ENCODE measurements at places on chromosomes 12 and 14.

DNA sequence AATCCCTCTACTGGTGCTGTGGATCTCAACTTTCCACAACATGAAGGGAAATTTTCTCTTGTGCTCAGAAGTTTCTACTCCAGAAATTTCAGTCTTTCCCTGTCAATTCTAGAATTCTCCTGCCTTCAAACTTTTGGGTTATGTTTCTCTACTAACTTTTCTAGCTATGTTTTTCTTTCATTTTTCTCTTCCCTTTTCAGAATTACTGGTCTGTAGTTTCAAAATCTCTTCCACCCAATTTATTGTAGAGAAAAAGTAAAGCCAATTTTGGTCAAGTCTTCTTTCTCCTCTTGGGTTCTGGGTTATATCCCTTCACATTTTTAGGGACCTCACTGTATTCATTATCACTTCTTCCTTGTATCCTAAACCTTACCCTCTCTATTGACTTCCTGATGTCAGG is 18.9 kb downstream of the CNTN1 start:
- no peak for DNase-seq

GRCh38 chr14:28751467-28752058 is 15.0 kb upstream of the FOXG1 start:
- DNase-seq, result peak; percentile 51

DNA sequence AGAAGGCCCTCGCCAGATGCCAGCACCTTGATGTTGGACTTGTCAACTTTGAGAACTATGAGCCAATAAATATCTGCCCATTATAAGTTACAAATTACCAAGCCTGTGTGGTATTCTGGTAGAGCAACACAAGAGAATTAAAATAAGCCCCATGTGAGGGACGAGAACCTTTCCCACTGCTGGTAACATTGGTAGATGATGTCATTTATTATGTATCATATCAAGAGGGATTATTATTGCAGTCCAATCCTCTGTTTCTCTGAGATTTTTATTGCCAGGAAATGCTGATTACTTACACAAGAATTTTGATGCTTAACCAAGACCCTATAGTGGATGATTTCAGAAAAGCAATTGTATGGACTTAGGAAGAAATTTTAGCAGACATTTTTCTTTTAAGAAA is 40.3 kb upstream of the SLC24A4 start:
- DNase-seq, result no peak

- no peak for DNase-seq
Observed at GRCh38 chr12:906062-906585, 43.4 kb downstream of the RAD52 start.

DNA sequence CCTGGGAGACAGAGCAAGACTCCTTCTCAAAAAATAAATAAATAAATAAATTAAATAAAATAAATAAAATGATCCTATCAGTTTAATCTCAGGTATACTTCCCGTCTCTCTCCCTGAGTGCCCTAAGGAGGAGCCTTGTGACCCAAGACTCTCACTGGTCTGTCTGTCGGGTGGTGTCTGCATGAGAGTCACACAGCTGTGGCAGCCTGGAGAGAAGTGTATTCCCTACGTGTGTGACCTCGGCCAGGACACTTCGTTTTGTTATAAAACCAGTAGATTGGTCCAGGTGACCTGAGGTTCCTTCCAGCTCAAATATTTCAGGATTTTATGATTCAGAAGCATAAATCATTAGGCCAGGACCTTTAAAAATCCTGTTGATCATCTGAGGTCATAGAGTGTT is 4.8 kb downstream of the SYNE3 start:
- no peak for DNase-seq

DNA sequence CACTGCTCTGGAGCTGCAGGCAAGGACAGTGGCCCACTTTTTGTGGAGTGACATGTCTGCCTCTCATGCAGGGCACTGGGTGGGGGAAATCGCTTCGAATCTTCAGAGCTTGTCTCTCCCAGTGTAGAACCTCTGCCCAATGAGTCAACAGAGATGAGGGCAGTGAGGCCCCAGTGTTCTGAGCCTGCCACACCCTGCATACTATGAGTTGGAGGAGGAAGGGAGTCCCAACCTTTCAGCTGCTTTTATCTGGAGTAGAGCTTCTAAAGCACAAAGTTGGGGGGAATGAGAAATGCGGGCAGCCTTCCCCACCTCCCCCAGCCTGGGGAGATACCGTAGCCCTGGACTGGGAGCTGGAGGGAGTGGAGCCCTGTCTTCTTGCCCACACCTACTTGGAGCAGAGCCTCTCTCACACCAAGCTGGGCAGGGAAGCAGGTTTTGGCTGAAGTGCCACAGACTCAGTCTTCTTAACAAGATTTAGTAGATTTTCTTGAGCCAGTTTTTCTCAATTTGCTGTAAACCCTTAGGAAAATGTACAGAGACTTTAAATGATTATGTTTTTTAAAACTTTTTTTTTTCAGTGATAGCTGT is 159.1 kb downstream of the ADGRD1 start:
- DNase-seq, result no peak

DNA sequence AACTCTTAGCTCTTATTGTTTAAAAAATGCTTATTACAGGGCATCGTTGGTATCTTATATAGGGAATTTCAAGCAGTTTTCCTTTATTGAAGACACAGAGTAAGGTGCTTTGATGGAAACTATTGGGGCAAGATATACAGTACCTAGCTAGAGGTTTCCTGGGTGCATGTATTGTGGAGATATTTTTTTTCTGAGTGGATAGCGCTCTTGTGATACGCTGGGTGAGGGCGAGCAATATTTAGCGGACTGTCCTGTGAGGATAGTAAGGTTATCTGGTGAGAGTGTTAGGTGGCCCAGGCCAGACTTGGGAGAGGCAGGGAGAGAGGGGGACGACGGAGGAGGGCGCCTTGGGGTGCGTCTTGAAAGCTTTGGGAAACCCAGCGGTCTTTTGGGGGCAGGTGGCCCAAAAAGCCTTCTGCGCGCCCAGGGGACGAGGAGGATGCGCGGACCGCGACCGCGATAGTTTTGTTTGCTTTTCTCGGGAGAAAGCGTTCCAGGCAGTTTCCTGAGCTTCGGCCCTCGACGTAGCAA is 596 bp upstream of the BICD1 start:
- no peak for DNase-seq

GRCh38 chr12:53623548-53624385 is 2.4 kb downstream of the ATF7 start:
- DNase-seq, result peak; percentile 28

DNA sequence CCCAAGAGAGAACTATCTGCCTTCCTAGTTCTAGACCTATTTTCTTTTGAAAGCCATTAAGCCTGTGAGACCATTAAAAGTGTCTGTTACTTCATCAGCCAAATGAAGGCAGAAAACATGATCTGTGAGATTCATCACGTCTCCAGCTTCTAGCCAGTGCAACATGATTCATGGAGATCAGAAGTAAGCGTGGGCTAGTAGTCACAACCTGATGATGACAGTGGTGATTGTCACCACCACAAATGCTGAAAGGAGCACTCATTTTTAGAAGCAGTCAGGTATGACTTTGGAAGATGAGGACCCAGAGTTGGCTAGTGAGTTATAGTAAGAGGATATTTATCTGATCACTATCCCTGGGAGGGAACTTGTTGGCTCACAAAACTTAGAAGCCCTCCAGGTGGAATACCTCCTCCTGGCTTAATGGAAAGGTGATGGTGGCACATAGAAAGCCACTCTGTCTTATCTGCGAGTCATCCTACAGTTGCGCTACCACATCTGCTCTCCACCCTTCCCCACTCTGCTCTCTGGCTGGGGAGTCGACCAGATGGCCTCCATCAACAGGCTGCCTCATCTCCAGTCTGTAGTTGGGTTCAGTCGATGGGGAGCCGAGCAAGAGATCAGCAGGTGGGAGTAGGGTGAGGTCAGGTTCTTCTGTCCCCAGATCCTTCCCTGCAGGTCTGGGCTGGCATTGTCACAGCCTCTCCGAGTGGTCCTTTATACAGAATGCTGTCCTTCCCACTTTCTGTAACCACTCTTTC is 317.6 kb upstream of the FKBP4 start:
- DNase-seq, result no peak

DNA sequence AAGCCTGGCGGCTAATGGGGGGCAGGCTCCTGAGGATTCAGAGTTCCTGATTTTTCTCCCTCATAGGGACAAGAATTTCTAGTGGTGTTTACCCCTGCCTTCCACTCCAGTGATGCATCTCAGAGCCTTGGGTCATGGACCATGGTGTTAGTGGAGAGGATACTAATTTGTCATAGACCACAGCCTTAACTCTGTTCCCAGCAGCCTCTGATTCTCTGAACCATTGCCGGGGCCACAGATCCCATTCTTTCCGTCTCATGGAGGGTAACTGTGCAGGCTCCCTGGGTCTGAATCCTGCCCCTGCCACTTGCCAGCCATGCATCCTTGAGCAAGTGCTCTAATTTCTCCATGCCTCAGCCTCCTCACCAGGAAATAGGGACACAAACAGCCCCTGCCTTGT is 55.1 kb downstream of the RPH3A start:
- no peak for DNase-seq

- peak; percentile 33 for DNase-seq
Observed at GRCh38 chr12:94851396-94852028, 152.0 kb downstream of the NDUFA12 start.

DNA sequence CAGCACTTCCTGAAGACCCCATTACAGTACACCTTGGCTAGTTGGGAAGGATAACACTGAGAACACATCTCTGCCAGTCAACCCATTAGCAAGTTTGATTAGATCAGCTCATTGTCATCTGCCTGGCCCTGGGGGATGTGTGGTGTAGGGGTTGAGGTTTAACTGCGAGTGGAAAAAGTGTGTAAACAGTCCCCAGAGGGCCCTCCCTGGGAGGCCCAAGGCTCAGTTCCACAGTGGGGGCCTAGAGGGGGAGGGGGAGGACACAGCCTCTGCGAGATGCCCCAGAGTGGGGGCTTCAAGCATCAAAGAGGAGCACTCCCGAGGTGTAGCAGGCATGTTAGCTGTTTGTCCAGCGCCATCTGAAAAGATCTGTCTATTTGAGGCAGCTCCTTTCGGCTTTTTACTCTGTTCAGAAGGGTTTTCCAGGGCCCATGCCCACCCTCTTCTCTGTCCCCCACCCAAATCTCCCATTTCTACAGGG is 344 bp downstream of the LPAR5 start:
- DNase-seq, result peak; percentile 29

DNA sequence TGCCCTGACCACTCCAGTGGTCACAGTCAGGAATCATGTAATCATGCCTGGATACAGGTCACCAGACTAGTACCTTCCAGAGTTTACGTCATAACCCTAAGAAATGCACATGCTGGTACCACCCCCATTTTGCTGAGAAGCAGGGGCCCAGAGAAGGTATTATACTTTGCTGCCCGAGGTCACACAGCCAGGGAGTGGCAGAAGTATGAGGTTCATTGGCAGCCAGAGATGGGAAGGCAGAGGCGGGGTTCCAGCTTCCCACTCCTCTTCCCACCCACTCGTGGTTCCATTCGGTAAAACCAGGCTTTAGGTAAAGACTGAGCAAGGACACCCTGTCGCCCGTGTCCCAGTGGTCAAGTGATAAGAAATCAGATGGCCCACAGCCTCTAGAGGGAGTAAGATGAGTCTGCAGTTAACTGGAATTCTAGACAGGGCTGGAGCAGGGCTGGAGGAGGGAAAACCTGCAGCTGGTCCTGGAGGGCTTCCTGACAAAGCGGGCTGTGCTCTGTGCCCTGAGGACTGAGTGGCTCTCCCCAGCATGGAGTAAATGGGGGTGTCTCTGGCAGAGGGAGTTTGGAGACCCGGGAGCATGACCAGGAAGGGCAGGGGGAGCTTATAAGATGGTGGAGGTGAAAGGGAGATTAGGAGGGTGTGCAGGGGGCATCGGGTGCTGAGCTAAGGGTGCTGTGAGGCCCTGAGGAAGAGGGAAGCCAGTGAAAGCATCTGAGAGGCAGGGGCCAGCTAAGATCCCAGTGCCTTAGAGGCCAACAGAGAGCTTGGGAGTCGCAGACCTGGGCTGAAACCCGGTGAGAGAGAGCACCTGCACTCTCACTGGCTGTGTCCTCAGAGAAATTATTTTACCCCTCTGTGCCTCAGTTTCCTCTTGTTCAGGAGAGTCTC is 5.7 kb downstream of the FAM222A start:
- no peak for DNase-seq

DNA sequence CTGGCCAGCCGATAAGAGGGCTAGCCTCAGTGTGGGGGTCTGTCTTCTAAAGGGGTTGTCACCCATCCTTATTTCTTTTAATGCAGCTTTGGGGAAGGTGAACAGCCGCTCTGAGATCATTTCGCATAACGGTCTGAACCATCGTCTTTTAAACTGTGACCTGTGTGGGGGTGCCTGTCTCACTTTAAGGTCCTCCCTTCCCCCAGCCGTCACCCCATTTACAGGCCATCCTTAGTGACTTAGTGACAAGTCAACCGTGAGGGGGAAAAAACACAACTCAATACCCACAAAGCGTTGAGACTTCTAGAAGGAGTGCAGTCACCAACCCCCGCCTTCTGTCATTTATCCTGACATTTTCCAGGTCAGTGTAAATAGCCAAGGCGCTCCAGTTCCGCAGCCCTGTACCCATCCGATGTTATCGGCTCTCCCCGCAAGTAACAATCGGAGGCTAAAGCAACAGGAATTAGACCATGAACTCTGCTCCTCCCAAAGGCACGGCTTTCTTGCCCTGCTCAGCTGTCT is 505 bp upstream of the DENND5B start:
- no peak for DNase-seq

- DNase-seq, result peak; percentile 99
Observed at GRCh38 chr12:45234139-45234865, 18.4 kb downstream of the ANO6 start.

- no peak for DNase-seq
Observed at GRCh38 chr12:18906395-18906794, 168.5 kb downstream of the CAPZA3 start.

GRCh38 chr12:123064885-123065619 is 84.6 kb downstream of the ARL6IP4 start:
- DNase-seq, result no peak

- DNase-seq, result no peak
Observed at GRCh38 chr12:63752283-63752682, 27.4 kb upstream of the RXYLT1 start.

- DNase-seq, result no peak
Observed at GRCh38 chr12:58247633-58248032, 306.3 kb downstream of the ATP23 start.

GRCh38 chr14:92153581-92153980 is 31.8 kb downstream of the CPSF2 start:
- DNase-seq, result no peak

GRCh38 chr12:119836781-119837180 is 40.3 kb downstream of the CIT start:
- no peak for DNase-seq

DNA sequence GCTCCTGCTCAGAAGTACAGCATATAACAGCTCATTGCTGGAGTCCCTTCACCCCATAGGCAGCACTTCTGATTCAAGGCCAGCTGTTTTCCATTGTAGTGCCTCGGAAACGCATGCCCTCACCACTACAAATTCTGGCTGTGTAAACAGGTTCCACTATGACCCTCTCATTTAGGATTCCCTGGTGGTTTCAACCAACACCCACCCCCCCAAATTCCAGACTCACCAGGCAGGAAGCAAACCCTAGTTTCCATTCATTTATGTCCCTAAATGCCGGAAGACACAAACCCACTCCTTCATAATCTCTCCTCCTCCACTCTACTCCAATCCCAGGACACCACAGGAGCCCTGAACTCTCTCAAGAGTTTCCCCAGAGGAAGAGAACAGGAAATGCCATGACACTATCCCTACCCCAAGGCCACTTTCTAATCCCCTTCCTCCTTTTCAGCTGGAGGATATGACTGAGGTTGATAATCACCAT is 75.9 kb upstream of the TMPO start:
- DNase-seq, result peak; percentile 71

GRCh38 chr12:92503029-92503931 is 199.5 kb upstream of the PLEKHG7 start:
- DNase-seq, result no peak
